ENCODE measurements at places on chromosomes 7 and 10. TPM values are rescaled to one million over a fixed set of nuclear protein-coding genes. Genes with fewer than 3 reads are reported as not detected.

DNA sequence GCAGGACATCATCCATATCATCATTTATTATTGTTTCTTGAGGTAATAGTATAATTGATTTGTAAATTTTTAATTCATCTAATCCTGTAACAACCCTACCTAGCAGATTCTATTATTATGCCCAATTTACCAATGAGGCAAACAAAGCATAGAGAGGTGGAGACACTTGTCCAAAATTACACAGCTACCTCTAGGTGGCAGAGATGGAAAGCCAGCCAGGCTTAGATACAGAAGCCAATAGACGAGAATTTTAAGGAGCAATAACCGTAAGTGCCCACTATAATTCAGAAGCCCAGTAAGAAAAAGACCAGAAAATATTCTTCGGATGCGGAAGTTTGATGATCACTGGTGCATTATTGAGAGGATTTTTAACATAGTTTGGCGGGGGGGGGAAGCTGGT is 54.0 kb downstream of the ANK3 start:
- DNase-seq = no peak

The NPC1L1 gene
- 4.2 TPM for polyA plus RNA-seq

GRCh38 chr7:75998038-75998437 is 3.6 kb upstream of the TMEM120A start:
- no peak for DNase-seq

The SYT15 gene
- polyA plus RNA-seq = 10.4 TPM

The HEPACAM2 gene
- 4.5 TPM for polyA plus RNA-seq

- no peak for DNase-seq
These were observed 11.7 kb upstream of the TBRG4 start for GRCh38 chr7:45122975-45123860.

The ARHGAP21 gene
- polyA plus RNA-seq = 85.5 TPM

DNA sequence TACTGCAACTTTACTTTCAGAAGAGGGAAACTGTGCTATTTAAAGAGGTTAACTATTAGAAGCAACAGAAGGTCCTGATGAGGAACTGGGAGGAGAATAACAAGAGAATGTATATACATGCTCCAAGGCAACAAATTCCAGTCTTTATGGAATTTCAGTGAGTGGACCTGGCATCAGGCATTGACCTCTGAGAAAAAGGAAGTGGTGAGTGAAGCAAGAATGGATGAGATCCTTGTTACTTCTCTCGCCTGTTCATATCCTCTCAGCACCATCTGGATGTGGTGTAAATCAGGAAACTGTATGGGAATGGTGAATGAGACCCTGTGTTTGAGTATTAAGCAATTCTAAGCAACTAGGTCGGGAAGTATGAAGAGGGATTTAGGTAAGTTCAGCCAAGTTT is 30.3 kb upstream of the KBTBD2 start:
- DNase-seq = no peak

GRCh38 chr10:5354068-5354467 is 10.7 kb upstream of the UCN3 start:
- DNase-seq = no peak

GRCh38 chr10:122618461-122619165 is 58.1 kb downstream of the DMBT1 start:
- no peak for DNase-seq

- no peak for DNase-seq
These were observed 7.1 kb downstream of the ASB10 start for GRCh38 chr7:151179946-151180345.

The ZSCAN25 gene
- 20.8 TPM for polyA plus RNA-seq

The CHAT gene
- polyA plus RNA-seq = not detected

DNA sequence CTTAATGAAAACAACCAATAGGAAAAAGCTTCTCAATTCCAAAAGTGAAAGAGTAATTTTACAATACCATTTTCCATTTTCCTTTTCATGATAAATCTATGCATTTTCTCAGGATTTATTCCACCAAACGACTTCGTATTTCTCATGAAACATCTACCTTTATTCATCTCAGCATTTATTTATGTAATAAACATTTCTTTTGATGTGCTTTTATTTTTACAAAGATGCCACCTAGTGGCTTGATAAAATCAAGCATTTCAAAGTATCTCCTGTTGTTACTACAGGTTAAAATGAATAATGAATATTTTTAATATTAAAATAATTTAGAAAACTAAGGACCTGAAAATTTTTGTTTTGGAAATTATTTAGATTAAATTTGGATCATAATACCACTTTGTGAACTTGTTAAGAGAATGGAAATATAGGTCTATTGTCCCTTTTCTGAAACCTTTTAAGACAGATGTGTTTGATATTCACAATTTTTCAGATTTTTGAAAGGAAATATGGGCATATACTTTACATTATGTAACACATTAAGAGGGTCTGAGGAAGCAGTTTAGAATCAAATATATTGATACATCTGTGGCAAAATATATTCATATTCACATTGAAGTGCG is 2.7 kb upstream of the IQUB start:
- DNase-seq = no peak

Data from renal pelvis (tissue), 12 donors.